ENCODE measurements at places on chromosomes 5 and 9.

- DNase-seq = no peak
These were observed 613.0 kb upstream of the CCNG1 start for GRCh38 chr5:162824360-162824759.

GRCh38 chr5:90658620-90659019 lies 100.0 kb downstream of the ADGRV1 start:
- no peak for DNase-seq

DNA sequence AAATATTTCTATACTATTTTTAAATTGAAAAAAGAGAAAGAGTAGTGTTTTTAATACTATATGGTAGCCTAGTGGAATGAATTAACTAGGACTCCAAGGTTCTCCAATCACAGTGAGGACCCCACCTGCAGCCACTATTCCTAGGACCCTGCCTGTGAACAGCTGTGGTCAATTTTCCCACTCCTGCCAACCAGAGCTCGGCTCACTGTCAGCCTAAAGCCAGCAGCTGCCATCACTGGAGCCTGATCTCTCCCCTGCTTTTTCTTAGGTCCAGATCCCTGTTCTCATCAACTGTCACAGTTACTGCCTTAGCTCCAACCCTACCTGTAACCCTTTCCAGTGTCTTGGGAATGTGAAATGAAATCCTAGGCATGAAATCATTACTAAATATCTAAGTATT lies 25.3 kb downstream of the ARSB start:
- DNase-seq = no peak

DNA sequence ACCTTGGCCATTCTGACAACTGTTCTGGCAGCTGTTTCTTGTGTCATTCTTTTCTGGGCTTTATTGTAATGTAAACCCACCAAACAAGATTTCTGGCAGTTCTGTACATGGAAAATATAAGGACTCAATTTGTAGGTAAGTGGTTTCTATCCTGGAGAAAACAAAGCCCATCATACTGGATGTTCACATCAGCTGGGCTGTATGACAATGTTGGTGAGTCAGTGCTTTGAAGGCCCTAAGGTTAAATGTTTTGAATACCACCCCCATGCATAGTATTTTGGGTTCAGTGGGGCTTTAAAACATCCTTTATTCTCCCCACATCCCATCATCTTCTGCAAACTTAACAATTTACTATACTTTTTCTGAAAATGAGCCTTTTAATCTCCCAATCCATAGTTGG lies 52.5 kb downstream of the SH3GL2 start:
- no peak for DNase-seq

DNA sequence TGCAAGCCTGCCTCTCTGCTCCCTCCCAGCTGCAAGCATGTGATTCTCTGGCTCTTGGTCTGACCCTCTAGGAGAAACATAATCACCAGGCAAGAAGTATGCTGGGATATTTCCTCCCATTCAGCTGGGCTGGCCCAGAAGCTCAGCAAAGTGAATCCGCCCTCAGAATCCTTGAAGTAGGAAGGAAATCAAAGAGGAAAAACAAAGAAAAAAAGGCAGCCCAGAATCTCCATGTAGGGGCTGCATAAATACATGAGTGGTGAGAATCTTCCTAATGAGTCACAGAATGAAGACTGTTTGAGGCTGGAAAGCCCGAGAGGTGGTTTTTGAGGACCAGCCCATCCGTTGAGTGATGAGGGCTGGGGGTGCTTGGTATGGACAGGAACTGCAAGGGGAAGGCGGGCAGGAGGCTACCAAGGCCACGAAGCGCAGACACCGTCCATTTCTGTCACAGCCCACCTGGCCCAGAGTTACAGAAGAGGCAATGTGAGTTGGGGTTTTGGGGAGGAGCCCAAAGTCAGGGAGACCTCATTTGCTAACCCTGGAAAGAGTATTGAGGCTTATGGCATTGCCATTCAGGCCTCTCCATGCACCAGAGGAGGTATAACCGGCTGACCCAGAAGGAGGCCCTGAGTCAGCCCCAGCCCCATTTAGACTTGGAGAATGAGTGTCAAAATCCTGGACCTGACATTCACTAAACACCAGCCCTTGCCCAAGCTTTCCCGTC lies 33.4 kb upstream of the TGFBR1 start:
- no peak for DNase-seq

GRCh38 chr5:74693191-74693590 lies 8.2 kb downstream of the HEXB start:
- no peak for DNase-seq

DNA sequence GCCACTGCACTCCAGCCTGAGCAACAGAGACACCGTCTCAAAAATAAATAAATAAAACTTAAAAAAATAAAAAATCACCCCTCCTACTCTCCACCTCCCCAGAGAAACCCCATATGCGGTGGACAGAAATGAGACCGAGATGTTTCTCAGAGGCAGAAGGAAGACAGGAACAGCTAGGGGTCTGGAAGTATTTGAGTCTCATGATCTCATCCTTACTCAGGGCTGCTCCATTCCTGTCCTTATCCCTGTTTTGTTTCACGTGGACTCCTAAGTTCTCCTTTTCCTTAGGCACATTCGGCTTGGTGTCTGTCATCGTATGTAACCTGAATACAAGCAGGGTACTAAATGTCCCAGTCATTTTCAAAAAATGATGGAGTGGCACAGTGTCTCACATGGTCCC lies 76.1 kb downstream of the C9orf50 start:
- no peak for DNase-seq
